8988T (cell line): ENCODE measurements at places on chromosomes 12 and 14.
A peak's percentile ranks its signal among the peaks of the same experiment; 100 is the strongest.

DNA sequence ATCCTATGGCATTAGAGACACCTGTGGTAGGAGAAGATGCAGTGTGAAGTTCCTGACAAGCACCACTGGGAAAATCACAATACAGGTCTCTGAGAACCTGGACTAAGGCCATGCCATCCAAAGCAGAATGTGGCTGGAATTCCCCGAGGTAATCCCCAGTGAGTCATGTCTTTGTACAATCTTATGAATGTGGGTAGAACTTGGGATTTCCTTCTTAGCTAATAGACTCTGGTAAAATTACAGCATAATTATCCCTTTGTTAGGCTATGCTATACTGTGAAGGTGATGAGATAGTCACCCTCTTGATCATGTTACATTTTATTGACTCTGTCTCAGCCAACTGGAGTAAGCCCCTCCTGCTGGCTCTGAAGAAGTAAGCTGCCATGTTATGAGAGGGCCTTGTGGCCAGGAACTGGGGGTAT lies 224.3 kb upstream of the DCN start:
- DNase-seq, result no peak

- DNase-seq, result no peak
Measured at GRCh38 chr12:49801141-49802063, 26.8 kb downstream of the NCKAP5L start.

- DNase-seq, result no peak
Measured at GRCh38 chr12:86052921-86053320, 178.8 kb downstream of the NTS start.

DNA sequence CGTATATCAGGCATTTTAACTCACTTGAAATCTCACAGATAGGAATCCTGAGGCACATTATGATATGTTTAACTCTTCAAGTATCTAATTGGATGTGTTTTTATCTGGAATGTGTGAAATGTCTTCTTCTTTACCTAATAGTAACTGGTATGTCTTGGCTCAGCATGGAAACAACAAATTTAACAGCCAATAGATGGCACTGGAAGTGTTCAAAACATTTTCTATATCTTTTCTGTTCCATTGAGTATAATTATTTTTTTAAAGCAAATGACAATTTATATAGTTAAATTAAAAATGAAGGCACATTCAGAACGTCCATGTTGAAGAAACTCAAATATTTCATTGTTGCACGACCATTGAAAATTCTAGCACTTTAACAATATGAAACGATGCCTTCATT lies 164.6 kb upstream of the SLC16A7 start:
- no peak for DNase-seq

DNA sequence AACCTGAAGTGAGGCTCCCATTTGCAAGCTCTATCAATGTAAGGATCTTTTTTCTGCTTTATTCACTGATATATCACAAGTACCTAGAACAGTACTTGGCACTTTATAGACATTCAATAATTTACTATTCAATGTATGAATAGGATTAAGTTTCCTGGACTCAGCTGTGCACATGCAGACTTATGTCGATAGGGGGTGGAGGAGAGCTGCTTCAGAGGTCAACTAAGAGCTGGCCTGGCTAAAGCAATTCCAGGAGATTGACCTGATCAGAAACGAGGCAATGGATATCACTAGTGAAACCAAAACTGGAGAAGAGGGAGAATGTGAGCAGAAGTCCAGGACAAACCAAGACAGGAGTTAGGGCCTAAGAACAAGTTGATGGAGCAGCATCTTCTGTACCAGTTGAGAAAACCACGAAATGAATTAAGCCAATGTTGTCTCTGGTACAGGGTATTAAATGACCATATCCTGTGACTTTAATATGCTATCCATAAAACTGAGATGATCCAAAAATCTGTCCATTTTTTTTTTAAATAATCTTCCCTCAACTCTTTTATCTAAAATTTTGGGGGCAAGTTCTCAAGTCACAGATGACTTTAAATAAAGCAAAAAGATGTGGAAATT lies 169.2 kb downstream of the PIK3C2G start:
- DNase-seq, result no peak

GRCh38 chr12:88401155-88401554 lies 179.1 kb downstream of the KITLG start:
- no peak for DNase-seq

DNA sequence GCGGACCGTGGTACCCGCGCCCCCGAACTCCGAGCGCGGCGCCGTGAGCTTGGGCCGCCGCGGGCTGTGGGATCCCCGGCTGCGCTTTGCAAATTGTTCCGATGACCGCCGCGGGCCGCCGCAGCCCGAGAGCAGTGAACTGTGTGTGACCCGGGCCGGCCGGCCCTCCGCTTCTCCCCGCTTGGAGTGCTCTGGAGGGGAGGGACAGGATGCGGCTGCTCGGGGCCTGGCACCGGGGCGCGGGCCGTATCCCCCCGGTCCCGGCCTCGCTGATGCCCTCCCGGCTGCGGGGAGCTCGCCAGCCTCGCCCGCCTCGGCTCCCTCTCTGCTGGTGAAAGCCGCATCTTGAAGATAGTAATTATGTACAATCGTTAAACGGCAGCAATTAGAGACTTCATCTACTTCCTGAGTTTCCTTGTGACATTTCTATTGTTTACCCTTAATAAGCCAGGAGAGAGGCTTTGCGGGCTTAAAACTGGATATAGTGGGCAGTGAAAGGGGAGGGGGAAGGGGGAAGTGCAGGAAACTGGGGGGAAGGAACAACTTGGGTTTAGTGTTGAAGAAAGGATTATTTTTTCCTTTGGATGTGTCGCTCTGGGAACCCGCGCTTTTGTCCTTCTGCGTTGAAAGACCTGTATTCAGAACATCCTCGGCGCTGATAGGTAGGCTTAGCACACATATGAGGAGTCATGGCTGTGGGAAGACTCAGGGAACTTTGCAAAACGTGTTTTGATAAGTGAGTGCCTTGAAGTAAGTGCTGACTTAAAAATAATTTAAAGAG lies 1.2 kb downstream of the PELI2 start:
- DNase-seq, result peak; percentile 15

DNA sequence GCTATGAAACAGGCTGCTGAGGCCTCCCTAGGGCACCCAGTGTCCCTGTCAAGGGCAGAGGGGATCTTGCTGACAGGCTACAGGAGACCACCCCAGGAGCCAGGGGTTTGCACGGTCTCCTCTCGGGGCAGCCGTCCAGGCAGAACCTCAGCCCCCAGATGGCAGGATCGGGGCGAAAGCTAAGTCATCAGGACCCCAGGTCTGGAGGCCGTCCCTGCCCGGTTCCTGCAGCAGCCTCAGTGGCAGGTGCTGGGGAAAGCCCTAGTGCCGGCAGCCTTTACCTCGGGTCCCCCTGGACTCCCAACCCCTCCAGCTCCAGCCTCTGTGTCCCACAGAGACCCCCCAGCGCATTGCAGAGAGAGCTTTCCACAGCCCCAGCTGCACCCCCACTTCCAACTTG lies 103.8 kb upstream of the C14orf180 start:
- DNase-seq, result no peak

DNA sequence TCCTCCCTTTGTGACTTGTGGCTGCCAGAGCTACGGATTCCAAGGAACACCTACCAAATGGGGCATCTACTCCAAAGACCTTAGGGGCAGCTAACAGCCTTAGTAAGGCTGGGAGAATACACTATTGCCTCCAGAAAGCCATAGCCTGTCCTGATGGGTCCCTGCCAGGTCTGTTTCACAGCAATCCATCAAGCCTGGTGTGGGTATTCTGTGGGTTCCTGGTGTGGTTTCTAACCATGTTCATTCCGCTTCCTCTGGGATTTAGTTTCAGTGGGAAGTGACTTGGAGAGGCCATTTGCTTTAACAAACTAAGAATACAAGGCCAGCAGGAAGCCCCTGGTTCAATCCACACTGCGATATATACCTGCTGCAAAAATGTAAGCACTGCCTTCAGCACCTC lies 220.5 kb downstream of the FOXN3 start:
- DNase-seq, result no peak

DNA sequence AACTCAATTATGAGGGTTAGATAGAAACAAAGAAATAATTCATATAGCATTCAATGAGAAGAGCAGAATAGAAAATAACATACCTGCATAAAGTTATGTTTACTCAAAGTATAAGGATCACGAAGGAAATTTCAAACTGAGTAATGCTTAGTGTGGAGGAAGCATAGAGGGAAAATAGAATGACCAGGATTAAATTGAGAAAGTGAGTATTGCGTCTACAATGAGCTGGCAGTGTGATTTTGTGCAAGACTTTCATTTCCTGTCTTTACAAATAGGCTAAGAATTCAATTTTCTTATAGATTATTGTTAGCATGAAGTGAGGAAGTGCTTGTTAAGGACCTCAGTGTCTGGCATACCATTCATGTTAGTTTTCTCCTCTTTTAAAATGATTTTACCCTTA lies 12.0 kb downstream of the ADGRD1 start:
- no peak for DNase-seq

DNA sequence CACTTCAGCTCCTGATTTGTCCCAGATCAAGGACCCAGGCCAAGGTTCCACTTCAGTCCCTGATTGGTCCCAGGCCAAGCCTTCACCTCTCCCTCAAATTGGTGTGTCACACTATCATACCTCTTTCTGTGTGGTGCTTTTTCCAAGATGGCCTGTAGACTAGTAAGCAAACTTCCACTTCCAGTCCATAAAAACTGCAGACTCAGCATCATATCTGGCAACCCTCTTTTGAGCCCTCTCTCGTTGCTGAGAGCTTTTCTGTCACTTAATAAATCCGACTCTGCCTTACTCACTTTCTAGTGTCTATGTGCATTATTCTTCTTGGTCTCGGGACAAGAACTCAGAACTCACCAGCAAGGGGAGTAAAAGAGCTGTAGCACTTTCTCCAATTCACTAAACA lies 1395.1 kb downstream of the LRFN5 start:
- no peak for DNase-seq

DNA sequence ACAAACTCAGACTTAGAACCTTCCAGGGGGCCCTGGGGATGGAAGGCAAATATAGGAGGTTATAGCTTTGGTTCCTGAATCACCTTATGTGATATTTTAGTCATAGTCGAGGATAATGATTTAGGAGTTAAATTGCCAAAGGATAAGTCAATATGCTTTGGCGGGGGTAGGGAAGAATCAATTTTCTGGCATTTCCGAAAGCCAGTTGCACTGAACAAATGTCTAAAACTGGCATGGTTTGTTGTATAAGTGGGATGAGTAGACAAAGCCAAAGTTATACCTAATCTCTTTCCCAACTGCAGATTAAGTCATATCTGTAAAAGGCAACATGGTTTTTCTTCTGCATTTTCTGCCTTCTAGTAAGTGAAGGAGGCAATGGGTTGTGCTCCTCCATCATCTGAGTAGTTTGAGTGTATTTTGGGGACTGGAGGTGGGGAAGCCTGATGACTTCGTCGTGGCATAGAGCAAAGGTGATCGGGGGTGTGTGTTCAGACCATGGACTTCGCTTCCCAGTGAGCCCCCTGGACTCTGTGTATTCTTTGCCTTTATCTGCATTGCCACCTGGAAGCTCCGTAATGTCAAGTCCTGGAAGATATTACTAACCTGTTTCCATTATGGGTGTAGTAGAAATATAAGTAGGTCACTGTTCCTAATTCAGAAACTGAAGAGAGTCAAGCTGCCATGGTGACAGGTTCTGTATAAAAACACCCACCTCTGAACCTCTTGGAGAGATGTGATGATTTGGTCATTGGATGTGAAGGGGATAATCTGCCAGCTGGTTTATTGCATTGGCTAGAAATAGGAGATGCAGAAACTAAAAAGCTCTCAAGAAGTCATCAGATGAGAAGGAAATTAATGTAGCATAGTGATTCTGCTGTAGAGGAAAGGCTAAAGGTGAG lies 24.5 kb downstream of the PPFIBP1 start:
- DNase-seq, result no peak

DNA sequence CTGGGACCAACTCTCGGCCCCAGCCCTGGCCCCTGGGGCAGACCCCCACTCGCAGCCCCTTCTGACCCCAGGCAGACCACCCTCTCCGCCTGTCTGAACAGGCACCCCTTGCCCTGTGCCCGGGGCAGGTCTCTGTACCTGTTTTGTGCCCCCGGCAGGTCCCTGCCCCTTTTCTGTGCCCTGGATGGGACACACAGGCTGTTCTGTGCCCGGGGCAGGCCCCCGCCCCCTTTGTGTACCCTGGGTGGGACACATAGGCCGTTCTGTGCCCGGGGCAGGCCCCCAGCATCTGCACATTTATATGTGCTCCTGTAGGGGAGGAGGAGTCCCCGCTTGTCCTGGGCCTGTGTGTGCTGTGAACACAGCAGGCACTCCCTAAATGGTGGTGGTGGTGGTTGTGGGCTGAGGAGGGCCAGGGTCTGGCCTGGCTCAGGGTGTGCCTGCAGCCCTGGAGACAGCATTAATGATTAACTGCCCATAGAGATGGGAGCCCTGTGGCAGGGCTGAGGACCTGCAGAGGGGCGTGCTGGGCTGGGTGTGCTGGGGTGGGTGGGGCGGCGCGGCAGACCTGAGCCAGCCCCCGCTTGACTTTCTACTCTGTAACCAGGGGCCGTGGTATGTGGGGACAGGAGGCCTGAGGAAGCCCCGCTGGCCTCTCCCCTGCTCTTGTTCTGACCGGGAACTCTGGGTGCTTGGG lies 3.7 kb downstream of the FBRSL1 start:
- no peak for DNase-seq

DNA sequence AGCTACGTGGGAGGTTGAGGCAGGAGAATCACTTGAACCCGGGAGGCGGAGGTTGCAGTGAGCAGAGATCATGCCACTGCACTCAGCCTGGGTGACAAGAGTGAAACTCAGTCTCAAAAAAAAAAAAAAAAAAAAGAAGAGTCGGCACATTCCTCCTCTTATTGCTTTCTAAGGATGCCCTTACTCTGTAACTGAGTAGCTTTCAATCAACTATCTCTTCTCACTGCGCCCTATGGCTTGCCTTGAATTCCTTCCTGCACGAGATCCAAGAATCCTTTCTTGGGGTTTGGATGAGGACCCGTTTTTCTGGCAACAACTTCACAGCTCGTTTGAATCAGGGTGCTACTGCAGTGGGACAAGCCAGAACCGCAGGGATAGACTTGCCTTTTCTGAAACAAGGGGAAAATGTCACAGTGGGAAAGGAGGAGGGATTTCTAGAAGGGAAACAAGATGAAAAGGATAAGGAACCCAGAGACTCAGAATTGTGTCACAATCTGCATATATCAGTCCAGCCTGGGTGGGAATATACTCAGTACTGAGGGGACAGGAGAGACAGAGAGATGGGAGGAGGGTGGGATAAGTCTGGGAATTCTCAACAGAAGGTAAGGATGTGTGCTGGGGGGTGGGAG lies 16.1 kb upstream of the RND1 start:
- DNase-seq, result no peak

- no peak for DNase-seq
Measured at GRCh38 chr12:60920841-60921495, 1325.1 kb downstream of the SLC16A7 start.

GRCh38 chr12:54596526-54596946 lies 8.1 kb upstream of the PPP1R1A start:
- no peak for DNase-seq

GRCh38 chr14:32567543-32568384 lies 238.7 kb downstream of the AKAP6 start:
- DNase-seq, result no peak
